Activated gamma-delta T cell (primary cell): ENCODE measurements at places on chromosomes 5 and 9.

- no peak for DNase-seq
These were observed 13.4 kb upstream of the XPA start for GRCh38 chr9:97710356-97711222.

DNA sequence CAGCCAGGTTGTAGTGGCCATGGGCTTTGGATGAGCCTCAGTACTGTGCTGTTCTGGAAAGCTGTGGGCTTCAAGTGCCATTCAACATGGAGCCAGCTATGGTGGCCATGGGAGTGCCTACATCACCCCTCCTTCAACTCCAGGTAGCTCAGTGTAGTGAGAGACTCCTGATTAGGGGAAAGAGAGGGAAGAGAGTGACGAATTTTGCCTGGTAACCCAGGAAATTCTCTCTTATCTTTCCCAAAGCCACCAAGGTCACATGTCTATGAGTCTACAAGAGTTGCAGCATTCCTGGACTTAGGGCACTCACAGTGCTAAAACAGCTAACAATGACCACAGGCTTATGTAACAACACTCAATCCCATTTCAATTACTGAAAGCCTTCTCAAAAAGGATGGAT lies 81.7 kb upstream of the SPTLC1 start:
- no peak for DNase-seq

- DNase-seq: no peak
These were observed 72.1 kb upstream of the ANKRD55 start for GRCh38 chr5:56305001-56305950.

DNA sequence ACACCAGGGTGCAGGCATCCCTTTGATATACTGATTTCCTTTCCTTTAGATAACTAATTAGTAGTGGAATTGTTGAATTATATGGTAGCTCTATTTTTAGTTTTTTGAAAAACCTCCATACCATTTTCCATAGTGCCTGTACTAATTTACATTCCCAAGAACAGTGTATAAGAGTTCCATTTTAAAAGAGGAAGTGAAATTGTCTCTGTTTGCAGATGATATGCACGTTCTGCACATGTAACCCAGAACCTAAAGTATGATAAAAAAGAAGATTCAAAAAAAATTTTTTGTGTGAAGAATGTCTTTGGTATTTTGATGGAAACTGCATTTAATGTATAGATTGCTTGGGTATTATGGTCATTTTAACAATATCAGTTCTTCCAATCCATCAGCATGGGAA lies 424.0 kb upstream of the CCNH start:
- DNase-seq: no peak
